ENCODE measurements at places on chromosomes 1 and 21.

GRCh38 chr1:198811449-198811848 is 172.6 kb downstream of the PTPRC start:
- no peak for DNase-seq

GRCh38 chr1:218164111-218164929 is 120.8 kb upstream of the RRP15 start:
- no peak for DNase-seq

DNA sequence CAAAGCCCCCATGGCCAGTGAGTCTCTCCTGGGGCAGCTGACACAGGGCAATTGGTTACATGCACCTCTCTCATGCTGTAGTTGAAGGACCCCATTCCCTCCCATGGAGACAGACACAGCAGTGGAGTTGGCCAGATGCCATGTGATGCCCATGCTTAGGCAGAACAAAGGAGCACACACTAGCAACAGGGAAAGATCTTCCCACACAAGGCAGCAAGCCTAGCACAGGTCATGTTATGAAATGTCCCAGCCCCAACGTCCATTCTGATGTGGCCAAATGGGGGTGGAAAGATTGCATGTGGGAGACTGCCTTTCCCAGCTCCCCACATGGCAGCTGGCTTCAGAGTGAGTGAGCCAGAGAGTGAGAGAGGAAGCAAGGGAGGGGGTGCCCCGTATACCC is 34.5 kb downstream of the AADACL4 start:
- DNase-seq: no peak

DNA sequence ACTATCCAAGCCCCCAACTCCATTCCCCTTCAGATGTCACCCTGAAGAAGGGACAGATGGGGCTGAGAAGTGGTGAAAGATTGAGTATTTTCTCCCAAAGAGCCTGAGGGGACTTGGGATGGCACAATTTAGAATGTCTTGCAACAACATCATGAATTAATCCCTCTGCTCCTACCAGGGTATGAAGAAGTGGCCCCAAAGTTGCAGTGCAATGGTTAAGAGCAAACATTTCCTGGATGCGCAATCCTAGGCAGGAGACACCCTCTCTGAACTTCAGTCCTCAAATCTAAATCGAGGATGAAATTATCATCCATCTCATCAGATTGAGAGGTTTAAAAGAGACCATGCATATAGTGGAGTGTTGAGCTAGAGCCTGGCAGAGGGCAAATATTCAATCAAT is 28.6 kb upstream of the CITED4 start:
- no peak for DNase-seq

GRCh38 chr21:20618878-20619277 is 379.3 kb upstream of the NCAM2 start:
- DNase-seq: no peak

DNA sequence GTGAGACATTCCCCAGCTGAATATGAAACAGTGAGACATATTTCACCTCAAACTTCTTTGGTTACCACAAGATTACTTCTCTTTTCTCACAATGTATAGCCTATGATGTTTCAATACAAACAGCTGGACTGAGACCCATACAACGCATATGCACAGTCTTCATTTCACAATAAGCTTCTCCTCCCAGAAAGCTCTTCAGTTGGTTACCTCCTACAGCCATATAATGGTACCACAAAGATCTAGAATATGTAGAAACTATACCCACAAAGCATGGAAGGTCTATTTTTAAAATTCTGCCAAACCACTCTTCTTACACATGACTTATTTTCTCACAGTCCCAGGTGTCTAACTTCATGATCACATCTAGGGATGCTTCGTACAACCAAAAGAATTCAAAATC is 70.8 kb downstream of the JAK1 start:
- DNase-seq: no peak

DNA sequence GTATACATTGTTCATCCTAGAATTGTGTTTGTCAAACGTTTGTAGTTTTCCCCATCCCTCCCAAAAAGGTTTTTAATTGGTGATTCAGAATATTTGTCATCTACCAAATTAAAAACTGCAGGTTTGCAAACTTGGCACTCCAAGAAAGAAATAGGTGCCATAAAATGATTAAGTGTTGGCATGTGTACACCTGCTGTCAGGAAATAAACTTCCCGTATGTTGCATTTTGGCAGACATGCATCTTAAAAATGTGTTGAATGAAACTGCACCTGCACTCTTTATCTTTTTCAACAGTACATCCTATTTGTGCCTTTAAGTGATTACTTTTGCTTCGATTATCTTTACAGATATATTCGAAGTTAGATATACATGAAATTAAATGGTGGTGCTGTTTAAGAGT is 7.3 kb downstream of the B3GALT2 start:
- no peak for DNase-seq

- DNase-seq: no peak
Observed at GRCh38 chr1:110576441-110576840, 29.7 kb downstream of the KCNA2 start.

- DNase-seq: no peak
Observed at GRCh38 chr21:16419188-16419921, 689.6 kb downstream of the USP25 start.

DNA sequence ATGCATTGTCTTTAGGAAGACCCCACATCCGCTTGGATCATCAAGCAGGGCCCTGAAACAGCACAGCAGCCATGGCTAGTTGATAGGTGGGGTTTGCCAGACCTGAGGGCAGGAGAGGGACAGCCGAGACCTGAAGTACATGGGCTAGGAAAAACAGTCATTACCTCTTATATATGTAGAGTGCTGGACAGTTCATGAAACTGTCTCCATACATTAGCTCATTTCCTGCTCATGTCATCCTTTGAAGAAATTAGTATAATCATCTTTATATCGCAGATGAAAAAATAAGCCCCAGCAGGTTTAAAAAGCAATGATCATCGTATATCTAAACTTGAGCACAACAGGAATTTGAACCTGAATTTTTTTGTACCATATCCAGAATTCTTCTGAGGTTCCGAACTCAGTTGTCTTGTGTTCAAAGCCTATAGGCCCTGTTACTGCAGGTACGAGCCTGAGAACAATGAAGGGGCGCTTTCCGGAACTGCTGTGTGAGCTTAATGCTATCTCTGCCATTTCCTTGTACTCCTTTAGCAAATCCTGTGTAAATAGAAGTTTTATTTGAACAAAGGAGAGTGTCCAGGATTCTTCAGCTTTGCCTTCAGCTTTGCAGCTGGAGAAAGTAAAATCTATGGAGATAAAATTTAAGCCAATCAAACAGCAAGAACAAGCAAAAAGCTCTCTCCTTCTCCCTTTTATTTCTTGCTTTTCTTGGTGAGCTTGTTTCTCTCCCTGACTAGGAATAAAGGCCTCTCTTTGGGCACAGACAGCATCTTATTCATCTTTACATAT is 32.4 kb upstream of the DUSP10 start:
- no peak for DNase-seq

DNA sequence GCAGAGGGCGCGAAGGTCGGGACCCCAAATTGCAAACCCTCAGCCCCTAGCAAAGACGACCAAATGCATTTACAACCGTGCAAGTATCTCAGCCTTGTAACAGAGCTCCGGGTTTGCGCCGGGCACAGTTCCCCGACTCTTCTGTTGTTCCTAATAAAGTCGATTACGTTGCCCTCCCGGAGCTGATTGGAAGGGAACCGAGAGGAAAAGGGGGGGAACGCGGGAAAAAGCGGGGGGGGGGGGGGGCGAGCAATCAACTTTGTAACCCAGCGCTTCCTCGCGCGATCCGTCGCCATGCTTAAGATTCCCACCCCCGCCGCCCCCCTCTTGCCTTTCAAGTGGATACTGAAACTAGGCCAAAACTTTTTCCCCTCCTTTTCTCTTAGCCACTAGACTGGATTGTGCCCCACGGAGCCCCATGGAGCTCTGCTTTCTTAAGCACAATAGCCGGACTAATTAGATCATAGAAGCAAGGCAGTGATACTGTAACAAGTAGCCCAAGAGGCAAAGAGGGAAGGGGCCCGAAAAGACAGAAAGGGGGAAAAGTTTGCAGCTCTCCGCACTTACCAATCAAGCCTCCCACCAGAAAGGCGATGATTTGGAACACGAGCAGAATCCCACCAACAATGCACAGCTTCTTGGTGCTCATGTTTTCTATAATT is 565 bp downstream of the WLS start:
- DNase-seq: no peak

- DNase-seq: no peak
Observed at GRCh38 chr1:110356379-110356778, 17.2 kb downstream of the RBM15 start.

- no peak for DNase-seq
Observed at GRCh38 chr1:13730291-13730690, 30.3 kb downstream of the PRDM2 start.

DNA sequence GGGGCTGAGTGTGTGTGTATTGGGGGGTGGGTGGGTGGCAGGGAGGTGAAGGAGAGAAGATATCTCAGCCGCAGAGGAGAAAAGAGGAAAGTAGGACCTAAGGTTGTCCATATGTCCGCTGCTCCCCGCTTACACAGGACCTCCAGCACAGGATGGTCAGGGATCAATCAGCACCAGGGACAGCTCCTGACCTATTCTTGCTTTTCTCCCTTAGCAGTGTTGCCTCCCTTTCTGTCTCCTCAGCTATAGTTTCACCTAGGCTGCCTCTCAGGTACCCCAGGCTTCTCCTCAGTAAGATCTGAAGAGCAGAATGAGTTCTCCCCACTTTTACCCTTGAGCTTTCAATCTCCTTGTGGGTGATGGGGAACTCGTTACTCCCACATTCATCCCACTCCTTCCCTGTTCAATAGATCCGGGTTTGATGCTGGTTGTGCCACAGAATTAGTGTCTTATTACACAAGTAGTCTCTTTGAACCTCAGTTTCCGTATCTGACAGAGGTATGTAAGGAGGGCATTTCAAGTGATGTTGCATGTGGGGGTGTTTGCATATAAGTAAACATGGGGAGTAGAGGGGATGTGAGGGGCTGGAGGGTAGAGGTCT is 1.4 kb upstream of the DPH2 start:
- peak; percentile 59 for DNase-seq

DNA sequence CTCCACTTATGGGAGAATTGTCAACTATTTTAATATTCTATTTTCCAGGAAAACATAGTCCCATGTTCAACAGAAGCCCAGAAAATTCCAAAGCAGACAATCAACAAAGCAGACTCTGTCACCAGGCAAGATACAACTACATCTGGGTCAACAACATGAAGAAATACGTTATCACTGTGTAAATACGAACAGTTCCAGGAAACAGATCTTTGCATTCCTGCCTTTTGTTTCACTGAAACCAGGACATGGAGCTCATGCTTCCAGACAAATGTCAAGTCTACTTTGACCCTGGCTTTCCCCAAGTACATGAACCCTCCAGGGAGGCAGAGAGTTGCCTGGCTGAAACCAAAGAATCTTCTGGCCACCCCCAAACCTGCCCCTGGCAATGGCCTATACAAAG is 106.7 kb downstream of the SETD4 start:
- no peak for DNase-seq

- no peak for DNase-seq
Observed at GRCh38 chr21:37784591-37785318, 131.5 kb downstream of the KCNJ6 start.

DNA sequence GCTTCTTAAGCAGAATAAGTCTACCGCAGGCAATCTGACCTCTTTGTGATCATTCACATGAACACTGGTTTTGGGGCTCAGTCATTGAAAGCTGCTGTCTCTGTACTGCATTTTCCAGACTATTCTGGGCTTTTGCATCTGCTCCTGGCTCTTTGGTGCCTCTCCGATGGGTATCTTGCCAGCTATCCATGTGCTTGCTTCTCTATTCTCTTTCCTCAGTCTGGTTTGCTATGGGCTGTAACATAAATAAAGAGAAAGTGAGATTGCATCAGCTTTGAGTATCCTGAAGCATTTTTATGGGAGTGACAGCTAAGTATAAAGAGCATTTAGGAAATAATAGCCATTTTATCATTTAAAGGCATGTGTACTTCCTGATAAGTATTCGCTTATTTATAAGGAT is 70.7 kb downstream of the C1orf21 start:
- DNase-seq: no peak

GRCh38 chr1:228378873-228379460 is 27.7 kb downstream of the TRIM11 start:
- no peak for DNase-seq

DNA sequence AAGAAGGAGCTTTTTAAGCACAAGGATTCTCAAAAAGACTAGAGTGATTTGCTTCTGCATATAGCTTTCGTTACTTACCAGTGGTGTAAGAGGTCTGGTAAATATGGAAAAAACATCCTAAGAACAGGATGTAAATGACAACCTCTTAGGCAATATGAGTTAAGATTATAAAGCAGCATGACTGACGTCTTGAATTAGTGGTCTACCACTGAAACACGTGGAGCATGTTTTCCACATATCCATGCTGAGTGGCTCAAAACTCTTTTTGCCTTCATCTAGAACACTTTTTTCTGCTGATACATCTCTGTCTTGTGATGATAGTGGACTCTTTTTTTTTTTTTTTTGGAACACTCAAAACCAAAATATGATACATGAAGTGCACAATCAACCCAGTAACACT is 44.6 kb downstream of the RCAN1 start:
- no peak for DNase-seq

- no peak for DNase-seq
Observed at GRCh38 chr21:37006486-37007291, at the start of gene RIPPLY3. TSS of gene RIPPLY3 (plus strand) at chr21:37006702. CDS start at chr21:37006773, 71 bp downstream.

DNA sequence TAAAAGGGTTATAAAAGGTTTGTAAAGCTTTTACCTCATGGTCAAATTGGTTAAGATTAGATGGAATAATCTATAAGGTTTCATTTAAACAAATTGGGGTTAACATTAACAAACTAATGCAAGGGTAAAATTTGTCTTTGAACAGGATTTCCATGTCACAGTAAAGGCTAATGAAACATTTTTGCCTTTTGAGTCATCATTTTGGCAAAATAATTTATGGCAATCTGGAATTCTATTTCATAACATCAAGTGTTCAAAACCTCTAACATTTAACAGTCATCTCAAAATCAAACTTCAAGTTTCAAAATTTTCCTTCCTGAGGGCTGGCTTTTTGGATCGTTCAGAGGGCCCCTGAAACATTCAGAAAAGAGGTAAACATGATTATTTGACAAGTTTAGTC is 6.6 kb upstream of the CD46 start:
- DNase-seq: no peak

DNA sequence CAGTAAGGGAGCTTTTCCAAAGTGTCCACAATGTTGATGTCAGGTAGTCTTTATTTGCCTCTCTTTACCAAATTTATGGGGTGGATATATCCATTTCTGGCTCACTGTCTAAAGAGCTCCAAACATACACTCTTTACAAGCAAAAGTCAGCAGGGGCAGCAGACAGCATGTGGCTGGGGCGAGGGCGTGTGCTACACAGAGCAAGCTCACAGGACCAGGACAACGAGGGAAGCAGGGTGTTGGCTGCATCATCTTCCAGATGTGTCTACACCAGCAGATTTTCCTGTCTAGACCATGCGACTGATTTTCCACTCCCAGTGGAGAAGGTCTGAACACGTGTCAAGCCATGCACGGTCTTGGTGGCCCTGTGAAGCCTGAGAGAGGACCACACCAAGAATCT is 123.8 kb downstream of the TRABD2B start:
- DNase-seq: no peak

- no peak for DNase-seq
Observed at GRCh38 chr21:37552496-37553029, 186.0 kb downstream of the DYRK1A start.

All from DND-41 (cell line).